ENCODE measurements at places on chromosomes 5 and 9.

DNA sequence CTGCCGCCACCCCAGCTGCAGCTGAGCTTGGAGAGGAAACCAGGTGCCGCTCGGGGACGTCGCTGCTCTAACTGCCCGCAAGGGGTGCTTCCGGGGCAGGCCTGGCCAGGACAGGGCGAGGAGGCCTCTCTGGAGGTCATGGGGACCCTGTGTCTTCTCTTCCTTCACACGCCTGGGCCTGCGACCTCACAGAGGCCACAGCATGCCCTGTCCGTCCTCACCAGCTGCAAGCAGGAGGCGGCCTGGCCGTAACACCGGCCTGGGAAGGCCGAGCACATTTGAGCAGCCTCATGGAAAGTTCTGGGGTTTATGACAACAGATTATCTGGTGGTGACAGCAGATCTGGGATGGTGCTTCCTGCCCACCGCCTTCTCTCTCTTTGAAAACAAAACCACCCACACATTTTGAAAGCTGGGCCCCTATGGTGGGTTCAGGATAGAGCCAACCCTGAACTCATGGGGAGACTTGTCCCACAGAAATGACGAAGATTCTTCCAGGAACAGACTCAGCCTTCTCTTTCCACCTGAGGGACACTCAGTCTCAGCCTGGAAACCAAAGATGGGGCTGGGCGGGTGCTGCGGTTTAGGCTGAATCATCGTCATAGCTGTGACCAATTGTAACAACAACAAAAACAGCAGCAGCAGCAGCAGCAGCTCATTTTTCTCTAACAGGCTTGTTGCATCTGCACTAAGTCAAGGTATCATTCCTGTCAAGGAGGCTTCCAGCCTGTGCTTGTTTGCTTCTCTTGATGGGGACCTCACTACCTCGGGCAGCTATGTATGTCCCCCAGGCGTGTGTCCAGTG, 99.6 kb upstream of the RAPGEF1 start:
- no peak for DNase-seq

DNA sequence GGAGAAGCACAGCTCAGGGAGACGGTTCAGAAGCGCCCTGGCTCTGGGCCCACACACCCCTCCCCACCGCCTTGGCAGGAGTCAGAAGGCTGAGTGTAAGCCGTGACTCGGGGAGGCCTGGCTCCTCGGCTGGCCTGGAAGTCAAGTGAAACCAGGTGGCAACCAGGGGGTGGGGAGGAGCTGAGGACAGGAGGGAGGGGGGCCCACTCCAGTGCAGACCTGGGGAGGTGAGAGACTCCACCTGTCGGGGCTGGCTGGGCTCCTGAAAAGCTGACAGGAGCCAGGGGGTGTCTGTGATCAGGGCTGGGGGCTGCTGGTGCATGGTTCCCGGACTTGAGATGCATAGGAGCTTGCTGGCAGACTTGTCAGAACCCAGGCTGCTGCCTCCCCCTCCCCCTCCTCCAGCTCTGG, 150.2 kb upstream of the PHYKPL start:
- DNase-seq: no peak

DNA sequence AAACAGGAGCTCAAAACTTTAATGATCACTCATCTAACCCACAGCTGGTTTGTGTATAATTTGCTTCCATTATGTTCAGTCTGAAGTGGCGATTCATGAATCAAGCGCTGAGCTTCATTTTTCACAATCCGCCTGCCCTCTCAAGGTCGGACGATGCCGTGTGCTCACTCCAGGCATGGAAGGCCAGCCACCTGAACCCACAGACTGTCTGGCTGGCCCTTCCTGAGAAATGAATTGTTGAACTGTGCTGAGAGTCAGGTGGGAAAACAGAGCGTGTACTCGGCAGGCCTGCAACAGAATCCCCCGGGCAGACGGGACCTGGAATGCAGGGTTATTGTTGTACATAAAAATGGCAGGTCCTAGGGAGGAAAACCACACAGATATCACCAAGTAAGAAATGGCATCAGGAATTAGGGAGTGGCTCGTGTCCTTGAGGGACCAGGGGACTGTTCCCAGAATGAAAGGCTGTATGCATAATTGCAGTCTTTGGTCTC, 375.7 kb downstream of the IRX2 start:
- no peak for DNase-seq

- no peak for DNase-seq
These were observed 2.2 kb downstream of the TNIP1 start for GRCh38 chr5:151078490-151079262.
